ENCODE measurements at places on chromosomes 11 and 22. TPM values are rescaled to one million over a fixed set of nuclear protein-coding genes. Genes with fewer than 3 reads are reported as not detected.

GRCh38 chr11:12388173-12388572 lies 10.8 kb downstream of the PARVA start:
- no peaks in the 10 kb centered on the region for H3K36me3 ChIP-seq
- no peak for DNase-seq
- H3K27ac ChIP-seq = no peak overlapping the region
- no peak overlapping the region for H3K4me3 ChIP-seq

- no peaks in the 10 kb centered on the region for H3K27me3 ChIP-seq
- no peaks in the 10 kb centered on the region for H3K36me3 ChIP-seq
- H3K4me3 ChIP-seq = no peak overlapping the region
- no peak for DNase-seq
- no peak overlapping the region for H3K27ac ChIP-seq
- peaks cover 4% of the 10 kb centered on the region for H3K4me1 ChIP-seq
Observed at GRCh38 chr11:33907421-33907820, 15.5 kb upstream of the LMO2 start.

GRCh38 chr22:38699784-38700183 lies 959 bp downstream of the JOSD1 start:
- peak; percentile 49 for DNase-seq
- H3K36me3 ChIP-seq = peaks cover 33% of the 10 kb centered on the region
- H3K27ac ChIP-seq = peak overlapping the region; percentile 88
- H3K4me1 ChIP-seq = peaks cover 35% of the 10 kb centered on the region
- no peaks in the 10 kb centered on the region for H3K27me3 ChIP-seq
- H3K4me3 ChIP-seq = peak overlapping the region; percentile 79

GRCh38 chr22:49357661-49358440 lies 469.8 kb downstream of the BRD1 start:
- H3K36me3 ChIP-seq = no peaks in the 10 kb centered on the region
- peaks cover 10% of the 10 kb centered on the region for H3K27me3 ChIP-seq
- H3K4me3 ChIP-seq = no peak overlapping the region
- no peak overlapping the region for H3K27ac ChIP-seq
- no peak for DNase-seq
- no peaks in the 10 kb centered on the region for H3K4me1 ChIP-seq

SNX32 gene
- 0.98 TPM for total RNA-seq

OMP gene
- 0.27 TPM for total RNA-seq

Measured in muscle of leg (tissue), 16 donors.